ENCODE measurements at places on chromosomes 3 and 15.

DNA sequence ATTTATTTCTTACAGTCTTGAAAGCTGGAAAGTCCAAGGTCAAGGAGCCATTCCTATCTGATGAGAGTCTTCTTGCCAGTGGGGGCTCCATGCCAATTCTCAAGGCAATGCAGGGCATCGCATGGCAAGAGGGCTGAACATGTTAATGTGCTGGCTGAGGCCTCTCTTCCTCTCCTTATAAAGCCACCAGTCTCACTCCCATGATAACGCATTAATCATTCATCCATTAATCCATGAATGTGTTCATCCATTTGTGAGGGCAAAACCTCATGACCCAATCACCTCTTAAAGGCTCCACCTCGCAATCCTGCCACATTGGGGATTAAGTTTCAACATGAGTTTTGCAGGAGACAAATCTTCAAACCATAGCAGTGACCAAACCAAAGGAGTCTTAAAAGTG is 118.3 kb downstream of the PROS1 start:
- no peak for DNase-seq

DNA sequence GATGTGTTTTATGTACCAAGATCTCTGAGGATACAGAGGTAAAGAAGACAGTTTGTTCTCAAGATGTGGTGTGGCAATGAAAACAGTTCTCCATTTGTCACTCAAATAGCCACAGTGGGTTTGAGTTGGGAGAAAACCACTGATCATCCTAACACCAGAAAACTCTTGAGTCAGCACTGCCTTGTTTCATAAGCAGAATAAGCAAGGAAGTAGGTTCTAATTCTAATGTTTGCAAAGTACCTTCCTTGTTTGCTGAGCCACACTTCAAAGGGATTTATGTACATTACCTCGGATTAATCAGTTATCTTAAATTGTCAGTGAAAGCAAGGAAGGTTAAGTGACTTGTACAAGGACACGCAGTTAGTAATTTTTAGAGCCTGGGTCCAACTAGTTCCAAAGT is 107.8 kb upstream of the BOC start:
- DNase-seq = no peak

- DNase-seq = no peak
Observed at GRCh38 chr3:150168698-150169097, 198.0 kb upstream of the PFN2 start.

GRCh38 chr15:93201940-93202339 is 112.9 kb upstream of the RGMA start:
- DNase-seq = no peak

DNA sequence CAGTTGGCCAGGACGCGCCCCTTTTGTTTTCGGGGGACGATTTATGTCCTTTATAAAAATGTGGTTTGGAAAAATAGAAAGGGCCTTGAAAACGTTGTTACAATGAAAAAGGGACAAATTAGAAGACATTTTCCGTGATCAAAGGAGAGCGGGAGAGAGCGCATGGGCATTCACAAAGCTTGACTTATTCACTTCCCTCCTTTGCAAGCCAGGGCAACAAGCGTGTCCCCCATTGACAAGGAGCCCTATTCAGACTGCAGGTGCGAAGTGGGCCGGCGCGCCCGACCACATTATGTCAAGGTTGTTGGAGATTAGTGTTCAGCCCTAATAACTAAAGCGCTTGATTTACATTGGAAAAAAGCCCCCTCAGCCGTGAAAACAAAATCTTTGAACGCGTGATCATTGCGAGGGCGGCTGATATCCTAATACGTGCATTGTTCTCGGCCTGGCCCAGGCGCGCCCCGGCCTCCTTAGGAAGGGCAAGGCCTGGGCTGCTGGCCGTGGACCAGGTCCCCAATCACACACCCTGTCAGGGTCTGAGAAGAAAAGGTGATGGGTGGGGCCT is 25.9 kb downstream of the ZIC4 start:
- no peak for DNase-seq

GRCh38 chr3:182644013-182644412 is 149.3 kb upstream of the ATP11B start:
- no peak for DNase-seq

DNA sequence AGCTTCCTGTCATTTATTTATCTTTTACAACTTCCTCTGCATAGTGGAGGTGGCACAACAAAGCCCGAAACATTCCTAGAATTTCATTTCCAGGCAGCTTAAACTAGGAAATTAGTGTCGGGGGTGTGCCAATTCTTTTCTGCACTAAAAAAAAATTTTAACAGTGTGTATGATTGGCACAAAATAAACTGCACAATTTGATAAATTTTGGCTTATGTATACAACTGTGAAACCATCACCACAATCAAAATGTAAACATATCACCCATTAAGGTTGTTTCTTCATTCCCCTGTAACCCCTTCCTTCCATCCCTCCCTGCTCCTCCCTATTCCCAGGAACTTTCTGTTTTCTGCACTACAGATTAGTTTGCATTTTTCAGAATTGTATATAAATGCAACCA is 54.7 kb downstream of the RPL39L start:
- DNase-seq = no peak

- DNase-seq = no peak
Observed at GRCh38 chr3:9230596-9230995, 18.9 kb downstream of the SRGAP3 start.

Measured in activated CD4-positive, alpha-beta T cell treated with anti-CD3 and anti-CD28 coated beads, Interleukin-10, Interleukin-2, amounts not matched to agents 100 ng/mL and 50 ng/mL, durations not matched to agents 16 hours and 8 hours (primary cell).